Vagina (tissue), 2 donors: ENCODE measurements at places on chromosomes 6 and 20.

GRCh38 chr6:33543116-33543515, 37.0 kb downstream of the BAK1 start:
- no peak for DNase-seq

- no peak for DNase-seq
Measured at GRCh38 chr6:97456070-97456469, 173.1 kb upstream of the MMS22L start.

DNA sequence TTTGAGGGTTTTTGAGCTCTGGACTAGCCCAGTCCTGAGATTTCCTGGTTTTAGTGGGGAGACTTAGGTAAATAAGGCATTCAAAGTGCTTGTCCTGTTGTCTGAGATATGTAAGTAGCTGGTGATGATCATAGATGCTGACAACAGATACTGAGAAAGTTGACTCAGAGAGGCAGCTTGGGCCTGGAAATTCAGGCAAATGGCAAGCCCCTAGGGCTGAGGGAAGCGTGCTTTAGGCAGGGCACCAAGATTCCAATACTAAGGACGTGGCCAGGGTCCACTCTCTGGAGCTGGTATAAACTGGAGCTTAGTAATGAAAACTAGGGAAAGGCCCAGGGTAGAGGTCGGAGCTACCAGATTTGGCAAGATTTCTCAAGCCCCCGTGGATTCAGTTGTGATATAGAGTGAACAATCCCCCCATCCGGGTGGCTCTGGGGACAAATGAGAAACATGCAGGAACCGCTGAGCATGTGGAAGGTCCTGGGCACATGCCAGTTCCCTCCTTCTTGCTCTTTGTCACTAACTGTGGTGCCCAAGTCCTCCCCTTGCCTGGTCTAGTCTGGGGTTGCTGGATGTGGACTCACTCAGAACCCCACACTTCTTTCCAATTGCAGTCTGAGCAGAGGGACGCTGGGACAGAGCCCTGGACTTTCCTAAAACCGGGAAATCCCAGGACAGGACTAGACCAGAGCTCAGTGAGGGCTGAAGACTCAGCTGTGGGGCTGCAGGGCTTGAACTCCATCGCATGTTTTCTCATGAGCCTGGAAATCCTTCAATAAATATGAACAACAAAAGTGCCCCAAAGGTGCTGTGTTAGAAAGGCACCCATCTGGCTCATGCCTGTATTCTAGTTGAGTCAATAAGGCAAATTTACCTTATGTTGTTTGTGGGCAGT, 10.3 kb downstream of the SLC22A3 start:
- DNase-seq, result no peak

GRCh38 chr6:150142097-150142669, 661 bp upstream of the PPP1R14C start:
- no peak for DNase-seq

DNA sequence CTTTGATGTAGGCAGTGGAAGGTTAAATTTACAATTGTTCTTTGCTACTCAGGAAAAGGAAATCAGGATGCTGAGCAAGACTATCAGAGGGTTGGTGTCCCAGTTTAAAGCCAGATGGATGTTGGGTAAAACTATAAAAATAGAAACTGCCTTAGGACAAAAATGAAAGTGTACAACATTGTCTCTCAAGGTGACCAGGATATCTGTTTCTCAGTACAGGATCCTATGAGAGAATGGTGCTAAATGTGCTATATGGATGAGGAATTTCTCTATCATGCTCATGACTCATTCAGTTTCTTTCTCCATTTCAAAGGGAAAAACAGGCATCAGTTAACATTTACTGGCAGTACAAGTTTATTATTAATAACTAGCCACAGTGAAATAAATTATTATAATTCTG, 534.2 kb upstream of the GJE1 start:
- DNase-seq, result no peak

DNA sequence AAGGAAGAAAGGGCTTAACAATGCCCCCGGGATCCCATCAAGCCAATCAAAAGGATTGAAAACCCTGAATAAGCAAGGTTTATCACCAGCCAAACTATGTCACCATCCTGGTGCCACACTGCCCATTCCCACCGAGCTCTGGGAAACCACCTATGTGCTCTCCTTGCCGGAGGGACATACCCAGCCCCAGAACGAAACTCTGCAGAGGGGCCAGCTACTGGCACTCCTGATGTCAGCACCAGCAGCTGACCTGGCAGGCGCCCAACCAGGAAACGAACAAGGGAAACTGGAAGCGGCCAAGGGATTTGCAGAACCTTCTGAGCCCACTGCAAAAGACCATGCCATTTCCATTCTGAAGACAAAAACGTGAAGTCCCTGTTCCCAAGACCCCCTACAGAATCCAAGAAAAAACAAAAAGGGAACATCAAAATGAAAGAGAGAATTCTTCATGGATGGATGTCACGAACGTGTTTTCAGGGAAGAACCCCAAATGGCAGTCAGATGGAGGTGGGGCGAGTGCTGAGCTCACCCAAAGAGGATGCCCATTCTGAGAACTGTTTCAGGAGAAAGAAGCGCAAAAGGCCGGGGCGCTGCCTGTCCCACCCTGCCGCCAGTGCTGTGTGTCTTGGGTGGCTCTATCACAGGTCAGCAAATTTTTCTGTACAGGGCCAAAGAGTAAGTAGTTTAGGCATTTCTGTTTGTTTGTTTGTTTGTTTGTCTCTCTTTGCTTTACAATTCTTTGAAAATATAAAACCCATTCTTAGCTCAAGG, 305.2 kb downstream of the ESR1 start:
- no peak for DNase-seq

- no peak for DNase-seq
Measured at GRCh38 chr20:51456511-51457509, 85.7 kb downstream of the NFATC2 start.

DNA sequence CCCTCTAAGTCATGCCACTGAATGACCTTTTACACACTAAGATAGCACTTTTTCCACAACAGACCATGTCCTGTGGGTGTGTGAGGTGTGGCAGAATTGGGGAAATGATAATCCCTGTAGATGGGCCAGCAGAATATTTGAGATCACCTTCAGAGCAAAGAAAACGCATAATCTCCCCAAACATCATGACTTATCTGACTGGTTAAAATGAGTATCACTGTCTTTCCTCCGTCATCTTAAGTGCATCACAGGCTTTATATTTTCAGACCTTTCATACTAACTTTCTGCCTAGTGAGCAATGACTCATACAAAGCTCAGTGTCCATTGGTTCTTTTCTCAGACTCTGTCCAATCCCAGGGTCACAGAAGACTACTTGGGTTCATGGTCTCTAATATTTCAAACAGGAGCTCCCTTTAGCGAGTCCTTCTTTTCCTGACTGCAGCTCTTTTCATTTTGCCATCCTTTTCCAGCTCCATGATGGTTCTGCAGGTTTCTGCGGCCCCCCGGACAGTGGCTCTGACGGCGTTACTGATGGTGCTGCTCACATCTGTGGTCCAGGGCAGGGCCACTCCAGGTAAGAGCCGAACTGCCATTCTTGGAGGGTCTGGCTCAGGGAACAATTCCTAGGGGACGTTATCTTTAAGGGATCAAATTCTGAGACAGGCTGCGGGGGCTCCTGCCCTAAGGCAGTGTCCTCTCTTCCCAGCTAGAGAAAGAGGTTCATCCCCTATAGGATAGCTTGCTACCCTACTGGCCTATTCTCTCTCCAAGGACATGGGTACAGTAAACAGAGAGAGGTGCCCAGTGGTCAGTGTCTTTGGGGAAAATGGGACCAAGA, at the start of gene HLA-DPB1:
TSS of gene HLA-DPB1 (plus strand) at position 423 of the 838 bp plus-strand sequence. CDS start at position 475, 52 bp downstream.
- no peak for DNase-seq

- DNase-seq, result no peak
Measured at GRCh38 chr6:2072453-2072852, 173.0 kb downstream of the GMDS start.

- DNase-seq, result no peak
Measured at GRCh38 chr6:14273191-14273590, 155.6 kb downstream of the CD83 start.

DNA sequence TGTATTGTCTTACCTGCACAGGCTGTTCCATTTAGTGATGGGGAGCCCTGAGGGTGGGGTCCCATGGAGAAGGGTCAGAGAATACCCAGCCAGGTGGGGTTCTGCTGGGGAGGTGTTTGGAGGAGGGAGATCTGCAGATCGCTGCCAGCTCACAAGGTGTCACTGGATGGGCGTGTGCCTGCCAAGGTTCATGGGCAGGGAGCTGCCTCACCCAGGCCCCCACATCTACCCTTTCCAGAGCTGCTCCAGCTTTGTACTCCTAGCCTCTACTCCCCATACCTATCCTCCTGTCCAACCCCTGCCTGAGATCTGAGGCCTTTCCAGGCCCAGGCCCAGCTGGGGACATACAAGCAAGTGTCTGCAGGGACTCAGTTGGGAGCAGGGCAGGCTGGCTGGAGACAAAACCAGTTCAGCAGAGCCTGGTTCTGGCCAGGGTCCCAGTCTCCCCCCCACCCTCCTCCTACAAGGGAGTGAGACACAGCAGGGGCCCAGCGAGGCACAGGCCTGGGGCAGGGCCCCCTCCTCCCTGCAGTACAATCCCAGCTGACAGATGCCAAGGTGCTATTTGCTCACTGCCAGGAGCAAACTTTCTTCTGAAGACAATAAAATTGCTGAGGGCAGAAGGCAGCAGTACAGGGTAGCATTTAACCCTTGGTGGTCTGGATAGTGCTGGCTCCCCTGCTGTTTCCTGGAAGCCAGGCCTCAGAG, 19.7 kb downstream of the SPDEF start:
- DNase-seq, result no peak

- DNase-seq, result no peak
Measured at GRCh38 chr20:50891138-50891537, 40.1 kb downstream of the ADNP start.

DNA sequence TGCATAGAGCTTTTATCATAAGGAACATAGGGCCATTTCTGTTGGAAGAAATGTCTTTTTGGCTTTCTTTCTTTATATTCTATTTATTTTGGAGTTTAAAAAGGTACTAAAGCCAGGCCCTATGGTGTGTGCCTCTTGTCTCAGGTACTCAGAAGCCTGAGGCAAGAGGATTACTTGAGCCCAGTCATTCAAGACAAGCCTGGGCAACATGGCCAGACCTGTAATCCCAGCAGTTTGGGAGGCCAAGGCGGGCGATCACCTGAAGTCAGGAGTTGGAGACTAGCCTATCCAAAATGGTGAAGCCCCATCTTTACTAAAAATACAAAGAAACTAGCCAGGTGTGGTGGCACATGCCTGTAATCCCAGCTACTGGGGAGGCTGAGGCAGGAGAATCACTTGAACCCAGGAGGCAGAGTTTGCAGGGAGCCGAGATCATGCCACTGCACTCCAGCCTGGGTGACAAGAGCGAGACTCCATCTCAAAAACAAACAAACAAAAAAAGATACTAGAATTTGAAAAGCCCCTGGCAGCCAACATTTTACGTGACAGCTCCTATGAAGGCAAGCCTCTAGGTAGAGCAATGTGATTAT, 80.0 kb downstream of the CBFA2T2 start:
- no peak for DNase-seq
